ENCODE measurements at places on chromosomes 12 and 14.

GRCh38 chr12:117472983-117473382, 111.6 kb upstream of the NOS1 start:
- DNase-seq: no peak

DNA sequence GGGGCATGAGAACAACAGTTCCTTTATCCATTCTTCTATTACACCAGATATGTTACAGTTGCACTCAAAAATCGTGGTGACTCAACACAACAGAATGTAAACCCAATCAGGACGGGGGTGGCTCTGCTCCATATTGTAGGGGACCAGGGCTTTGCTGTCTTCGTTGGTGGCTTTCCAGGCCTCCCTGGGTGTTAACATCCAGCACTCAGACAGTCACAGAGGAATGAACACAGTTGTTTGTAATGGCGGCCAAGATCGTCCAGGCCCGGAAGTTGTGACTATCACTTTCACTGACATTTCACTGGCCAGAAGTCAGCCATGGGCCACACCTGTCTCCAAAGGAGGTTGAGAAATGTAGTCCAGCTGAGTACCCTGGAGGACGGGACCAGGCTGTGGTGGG, 204.1 kb downstream of the CACNA1C start:
- DNase-seq: peak; percentile 96

GRCh38 chr12:51890511-51891171, 2.7 kb downstream of the ANKRD33 start:
- no peak for DNase-seq

- DNase-seq: peak; percentile 5
These were observed 157.5 kb upstream of the LRIG3 start for GRCh38 chr12:59077575-59078426.

GRCh38 chr12:114774197-114774596, 90.2 kb upstream of the TBX3 start:
- DNase-seq: peak; percentile 57

GRCh38 chr14:91332986-91333649, 84.5 kb downstream of the CCDC88C start:
- DNase-seq: no peak

DNA sequence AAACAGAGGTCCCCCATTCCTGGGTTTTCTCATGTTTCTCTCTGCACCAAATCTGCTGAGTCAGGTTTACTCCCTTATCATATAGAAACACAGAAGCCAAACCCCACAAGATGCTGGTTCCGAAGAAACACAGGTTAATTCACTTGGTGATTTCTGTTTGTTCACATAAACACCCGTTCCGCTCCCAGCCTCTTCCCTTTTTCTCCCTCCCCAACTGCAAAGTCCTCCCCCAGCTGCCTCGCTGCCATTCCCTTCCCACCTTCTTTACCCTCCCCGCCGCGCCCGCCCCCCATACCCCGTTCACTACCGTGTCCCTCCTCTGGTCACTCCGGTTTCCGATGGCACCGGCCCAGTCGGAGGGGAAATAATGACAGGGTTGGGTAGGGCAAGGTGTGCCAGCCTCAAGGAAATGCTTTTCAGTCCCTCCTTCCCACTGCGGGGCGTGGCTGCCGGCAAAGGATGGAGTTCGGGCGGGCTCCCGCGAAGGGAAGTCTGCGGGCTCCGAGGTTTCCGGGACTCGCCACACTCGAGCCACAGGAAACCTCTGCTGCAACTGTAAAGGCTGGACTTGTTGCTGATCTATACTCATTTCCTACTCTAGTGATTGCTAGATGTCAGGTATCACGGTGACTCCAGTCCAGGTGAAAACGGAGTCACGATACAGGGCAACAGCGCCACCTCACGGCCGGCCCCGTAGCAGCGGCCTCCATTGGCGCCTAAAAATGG, at the start of gene STYK1:
Gene STYK1, minus strand, starts transcription at position 394 of the 726 bp plus-strand sequence. CDS start 39,434 bp downstream, outside the sequence.
- DNase-seq: peak; percentile 41

- peak; percentile 62 for DNase-seq
These were observed 5.5 kb downstream of the C12orf71 start for GRCh38 chr12:27076928-27077327.

DNA sequence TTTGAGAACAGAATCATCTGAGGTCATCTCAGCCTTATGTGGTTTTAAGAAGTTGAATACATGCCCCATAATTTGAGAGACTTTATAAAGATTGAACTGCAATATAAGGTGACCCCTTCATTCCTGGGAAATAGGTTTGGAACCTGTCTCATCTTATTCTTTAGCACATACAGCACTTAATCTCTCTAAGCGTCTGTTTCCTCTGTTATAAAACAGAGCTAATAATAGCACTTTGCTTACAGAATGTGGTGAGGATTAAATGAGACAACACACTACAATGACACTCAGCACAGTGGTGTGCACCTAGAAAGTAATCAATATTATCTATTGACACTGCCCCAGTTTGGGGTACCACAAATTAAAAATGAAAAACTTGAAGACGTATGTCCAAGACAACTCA, 102.1 kb downstream of the DUSP6 start:
- DNase-seq: no peak

DNA sequence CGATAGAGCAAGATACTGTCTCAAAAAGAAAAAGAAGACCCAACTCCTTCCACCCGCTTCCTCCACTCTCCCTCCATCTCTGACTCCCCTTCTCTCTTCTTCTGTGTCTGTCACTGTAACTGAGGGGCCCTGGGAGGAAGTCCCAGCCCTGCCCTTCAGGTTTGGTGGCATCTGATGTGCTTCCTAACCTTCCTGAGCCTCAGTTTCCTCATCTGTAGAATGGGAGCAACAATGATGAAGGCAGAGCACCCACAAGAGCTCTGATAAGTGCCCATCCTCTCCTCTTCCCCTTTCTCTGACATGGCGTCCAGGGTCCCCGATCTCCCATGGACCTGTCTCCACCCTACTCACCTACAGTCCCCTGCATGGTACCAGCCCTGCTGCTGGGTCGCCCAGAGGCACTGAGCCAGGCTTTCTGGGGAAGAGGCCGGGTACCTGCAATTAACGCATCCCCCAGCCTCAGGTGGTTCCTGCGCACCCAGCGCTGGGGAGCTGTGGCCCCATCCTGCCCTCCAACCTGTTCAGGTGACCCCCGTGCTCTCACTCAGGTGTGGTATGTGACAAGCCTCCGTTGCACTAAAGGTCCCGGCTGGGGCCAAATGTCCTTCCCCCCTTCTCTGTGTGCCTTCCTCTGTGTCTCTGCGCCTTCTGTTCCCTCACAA, 13.2 kb downstream of the FOXN4 start:
- DNase-seq: no peak

DNA sequence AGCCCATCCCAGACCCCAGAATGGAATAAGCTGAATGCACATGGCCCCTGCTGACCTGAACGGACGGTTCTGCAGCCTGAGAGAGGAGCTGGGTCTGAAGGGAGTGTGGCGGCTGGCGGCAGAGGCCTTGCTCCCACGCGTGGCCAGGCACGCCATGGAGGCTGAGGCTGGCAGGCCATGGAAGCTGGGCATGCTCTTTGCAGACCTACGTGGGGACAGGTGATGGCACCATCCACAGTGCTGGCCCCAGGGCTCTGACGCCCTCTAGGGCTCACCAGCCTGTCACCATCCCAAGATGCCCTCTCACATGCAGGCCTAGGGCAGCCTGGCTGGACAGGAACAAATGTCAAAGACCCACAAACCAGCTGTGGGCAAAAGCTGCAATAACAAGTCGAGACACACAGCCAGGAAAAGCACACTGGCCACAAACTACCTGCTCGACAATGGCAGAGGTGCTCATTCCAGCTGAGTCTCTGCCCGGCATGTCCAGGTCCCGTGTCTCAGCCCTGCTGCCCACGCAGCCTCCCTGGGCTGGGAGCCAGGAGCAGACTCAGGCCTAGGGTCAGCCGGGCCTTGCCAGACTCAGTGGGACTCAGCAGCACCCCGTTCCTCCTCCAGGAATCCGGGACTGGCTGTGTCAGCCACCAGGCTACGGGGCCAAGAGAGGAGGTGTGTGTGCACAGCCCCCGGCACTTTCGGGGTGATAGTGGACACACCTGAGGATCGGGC, 19.7 kb downstream of the BTBD6 start:
- no peak for DNase-seq

- DNase-seq: no peak
These were observed 38.0 kb upstream of the WSCD2 start for GRCh38 chr12:108090932-108091678.

DNA sequence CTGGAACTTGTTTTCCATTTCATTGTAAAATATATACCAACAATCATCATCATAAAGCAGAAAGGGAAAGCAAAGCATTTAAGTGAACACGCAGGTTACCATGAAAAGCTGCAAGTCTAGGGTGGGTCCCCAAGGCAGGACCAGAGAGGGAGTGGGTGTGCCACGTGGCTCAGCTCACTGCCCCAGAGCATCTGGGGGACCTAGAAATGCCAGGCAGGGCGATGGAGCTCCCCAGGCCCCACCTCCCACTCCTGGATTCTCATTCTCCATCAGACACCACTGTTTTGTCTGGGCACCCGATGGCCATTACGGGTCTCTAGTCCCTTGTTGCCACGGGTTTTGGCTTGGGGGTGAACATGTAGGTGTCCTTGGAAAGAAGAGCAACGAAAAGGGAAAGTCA, 34.7 kb downstream of the BCL11B start:
- no peak for DNase-seq

Data from EH (cell line).